Osteocyte (in vitro differentiated cells): ENCODE measurements at places on chromosomes 16 and 17.

DNA sequence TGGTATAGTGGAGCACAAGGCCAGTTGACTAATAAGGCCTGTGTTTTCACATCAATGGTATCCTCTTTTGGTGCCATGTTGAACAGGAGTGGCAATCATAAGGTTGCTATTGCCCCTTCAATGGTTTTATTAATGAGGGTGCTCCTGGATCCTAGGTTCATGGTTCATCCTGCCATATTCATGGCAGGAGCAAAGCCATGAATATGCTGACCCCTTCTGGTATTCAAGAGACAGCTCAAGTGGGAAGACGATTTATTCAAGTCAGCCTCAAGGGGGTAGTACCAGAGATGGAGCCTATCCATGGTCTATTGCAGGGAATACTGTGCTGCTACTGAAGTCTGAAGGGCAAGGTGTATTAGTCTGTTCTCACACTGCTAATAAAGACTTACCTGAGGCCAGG lies 2.6 kb downstream of the ABCA9 start:
- DNase-seq, result no peak

- DNase-seq, result no peak
Observed at GRCh38 chr17:40498281-40499084, 2.9 kb downstream of the TNS4 start.

GRCh38 chr17:33987162-33987561 lies 267.9 kb upstream of the CCL2 start:
- no peak for DNase-seq

DNA sequence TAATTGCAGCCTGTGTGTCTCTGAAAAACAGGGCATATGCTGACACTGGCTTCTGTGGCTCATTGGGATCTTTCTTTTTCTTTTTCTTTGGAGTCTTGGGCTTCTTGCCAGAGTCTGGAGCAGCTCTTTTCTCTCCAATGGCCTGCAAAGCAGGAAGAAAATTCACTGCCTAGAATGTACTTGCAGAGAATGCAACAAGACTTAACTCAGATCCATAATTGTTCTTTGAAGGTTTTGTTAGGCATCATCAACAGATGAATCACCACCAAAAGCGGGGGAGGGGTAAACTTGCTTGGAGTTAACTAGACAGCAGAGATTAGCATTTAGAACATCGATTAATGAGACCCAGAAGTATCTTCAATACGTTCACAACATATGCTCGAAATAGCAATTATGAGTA lies 100.9 kb downstream of the TOX3 start:
- DNase-seq, result no peak

DNA sequence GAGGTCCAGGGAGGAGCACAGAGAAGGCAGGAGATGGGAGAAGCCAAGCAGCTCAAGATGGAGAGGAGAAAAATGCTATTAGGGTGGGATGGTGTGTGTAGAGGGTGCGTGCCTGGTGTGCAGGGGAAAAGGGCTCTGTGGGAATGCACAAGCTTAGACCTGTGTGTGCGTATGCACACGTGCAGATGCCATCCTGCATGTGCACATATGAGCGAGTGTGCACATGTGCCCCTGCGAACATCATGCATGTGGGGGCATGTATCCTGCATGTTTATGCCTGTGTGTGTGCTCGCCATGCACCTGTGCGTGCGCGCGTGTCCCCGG lies 438 bp upstream of the KCNJ12 start:
- DNase-seq, result no peak

DNA sequence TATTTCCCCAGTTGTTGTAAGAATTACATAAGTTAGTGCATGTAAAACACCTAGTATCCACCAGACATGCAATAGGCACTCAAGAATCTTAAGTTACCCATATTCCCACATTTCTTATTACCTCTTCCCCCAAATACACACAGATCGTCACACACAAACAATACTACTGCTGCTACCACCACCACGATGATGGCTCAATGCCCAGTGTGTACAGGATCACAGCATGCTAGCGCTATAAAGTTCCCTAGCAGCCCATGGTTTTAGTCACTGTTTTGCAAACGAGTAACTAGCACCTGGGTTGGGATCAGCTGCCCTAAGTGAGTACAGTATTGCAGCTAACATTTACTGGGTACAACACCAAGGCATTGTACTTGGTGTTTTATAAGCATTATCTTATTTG lies 411.7 kb downstream of the UTP18 start:
- no peak for DNase-seq

DNA sequence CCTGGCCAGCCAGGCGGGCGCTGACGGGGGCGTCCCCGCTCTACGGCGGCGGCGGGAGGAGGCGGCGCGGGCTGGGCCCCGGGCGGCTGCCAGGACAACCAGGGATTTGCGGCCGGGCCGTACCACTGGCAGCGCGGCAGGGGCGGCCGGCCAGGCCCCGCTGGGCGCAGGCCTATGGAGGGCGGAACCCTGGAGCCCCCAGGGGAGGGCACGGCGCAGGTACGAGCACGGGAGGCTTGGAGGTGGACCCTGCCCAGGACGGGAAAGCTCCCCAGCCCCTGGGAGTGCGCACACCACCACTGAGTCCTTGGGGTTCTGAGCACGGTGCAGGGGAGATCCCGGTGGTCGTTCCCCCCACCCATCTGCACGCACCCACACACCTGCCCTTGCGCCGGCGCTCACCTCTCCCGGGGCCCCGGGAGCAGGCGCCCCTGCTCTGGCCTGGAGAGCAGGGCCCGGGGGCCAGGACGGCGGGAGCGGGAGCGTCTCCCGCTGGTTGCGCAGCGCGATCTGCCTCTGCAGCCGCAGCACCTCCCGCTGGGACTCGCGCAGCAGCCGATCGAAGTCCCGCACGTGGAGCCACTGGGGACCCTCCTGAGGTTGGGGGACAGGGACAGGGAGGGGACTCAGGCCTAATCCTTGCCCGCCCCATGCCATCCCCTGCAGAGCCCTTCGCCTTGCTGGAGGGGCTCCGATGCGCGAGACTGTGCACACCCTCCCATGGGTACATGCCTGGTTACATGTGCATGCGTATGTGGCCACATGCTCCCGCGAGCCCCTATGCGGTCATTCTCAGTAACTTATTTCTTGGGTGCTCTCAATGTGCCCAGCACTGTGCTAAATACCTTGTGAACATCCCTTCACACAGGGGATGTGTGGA lies 3.9 kb downstream of the TSPOAP1 start:
- no peak for DNase-seq

GRCh38 chr16:3454093-3454492 lies 10.6 kb downstream of the NAA60 start:
- DNase-seq, result no peak

- no peak for DNase-seq
Observed at GRCh38 chr16:83733301-83733700, 74.5 kb upstream of the HSBP1 start.

GRCh38 chr16:27383556-27384243 lies 18.3 kb upstream of the IL21R start:
- DNase-seq, result no peak

GRCh38 chr17:976312-976711 lies 3.3 kb downstream of the NXN start:
- no peak for DNase-seq

DNA sequence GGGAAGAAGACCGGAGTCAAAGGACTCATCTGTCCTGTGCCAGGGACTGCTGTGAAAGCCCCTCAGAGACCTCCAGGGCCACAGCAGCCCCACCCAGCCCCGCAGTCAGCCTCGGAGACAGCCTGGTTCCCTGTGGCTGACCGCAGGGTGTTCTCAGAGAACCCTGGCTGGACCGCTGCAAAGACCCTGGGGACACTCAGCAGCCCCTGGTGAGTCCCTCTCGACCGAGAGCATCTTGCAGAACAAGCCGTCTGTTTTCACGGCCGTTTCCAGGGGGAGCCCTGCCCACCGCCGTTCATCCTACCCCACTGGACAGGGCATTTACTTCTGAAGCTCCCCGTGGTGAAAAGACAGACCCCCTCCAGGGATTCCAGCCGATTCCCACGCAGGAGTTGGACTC lies 10.3 kb downstream of the UBALD1 start:
- DNase-seq, result no peak

DNA sequence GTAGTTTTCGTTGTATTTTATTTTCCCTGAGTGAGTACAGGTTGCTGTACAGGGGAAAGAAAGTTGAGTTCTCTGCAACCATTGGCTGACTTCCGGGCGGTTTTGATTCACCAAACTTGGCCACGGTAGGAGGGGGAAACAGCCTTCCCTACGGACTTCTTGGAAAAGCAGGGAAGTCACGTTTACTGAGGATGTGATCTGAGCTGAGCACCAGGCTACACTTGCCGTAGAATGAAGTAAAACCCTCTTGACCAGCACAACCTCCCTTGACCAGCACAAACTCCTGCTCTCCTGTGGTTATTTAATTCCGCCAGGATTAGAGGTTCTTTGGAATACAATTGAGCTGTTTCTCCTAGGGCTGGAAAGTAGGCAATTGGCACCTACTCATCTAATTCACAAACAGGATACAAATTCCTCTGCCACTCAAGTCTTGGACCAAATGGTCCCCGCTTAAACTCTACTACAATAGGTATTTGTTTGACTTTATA lies 242.0 kb upstream of the RBFOX1 start:
- DNase-seq, result no peak

DNA sequence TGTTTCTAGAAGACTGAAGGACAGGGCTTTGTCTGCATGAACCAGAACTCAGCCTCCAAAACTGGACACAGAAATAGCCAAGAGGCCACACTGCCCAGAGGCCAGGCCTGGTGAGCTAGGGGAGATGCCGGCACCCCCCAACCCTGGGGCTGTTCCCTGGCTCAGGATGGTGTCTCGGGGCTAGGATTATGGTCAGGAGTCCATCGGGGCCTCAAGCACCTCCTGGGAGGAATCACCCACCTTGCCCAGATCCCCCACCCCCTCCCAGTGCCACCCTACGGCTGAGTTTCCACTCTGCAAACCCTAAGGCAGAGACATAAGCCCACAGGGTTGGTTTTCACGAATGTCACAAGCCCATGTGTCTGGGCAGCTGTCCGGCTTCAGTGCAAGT lies 37.2 kb downstream of the SLC7A5 start:
- DNase-seq, result no peak

- no peak for DNase-seq
Observed at GRCh38 chr16:31404353-31405064, 11.4 kb downstream of the ITGAD start.

DNA sequence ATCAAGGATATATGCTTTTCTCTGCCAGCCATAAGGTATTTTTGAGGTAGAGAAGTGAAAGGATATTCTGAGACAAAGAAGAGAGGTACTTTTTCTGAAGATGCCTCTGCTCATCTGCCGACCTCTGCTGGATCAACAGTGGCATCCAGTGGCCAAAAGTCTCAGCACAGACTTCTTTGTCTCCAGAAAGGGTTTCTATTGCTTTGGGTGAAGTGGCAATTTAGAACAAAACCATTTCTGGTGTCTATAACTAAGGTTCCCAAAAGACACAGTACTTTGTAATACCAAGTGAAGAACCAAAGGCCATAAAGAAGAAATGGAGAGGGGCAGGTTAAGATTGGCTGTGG lies 155.2 kb upstream of the C17orf78 start:
- no peak for DNase-seq

DNA sequence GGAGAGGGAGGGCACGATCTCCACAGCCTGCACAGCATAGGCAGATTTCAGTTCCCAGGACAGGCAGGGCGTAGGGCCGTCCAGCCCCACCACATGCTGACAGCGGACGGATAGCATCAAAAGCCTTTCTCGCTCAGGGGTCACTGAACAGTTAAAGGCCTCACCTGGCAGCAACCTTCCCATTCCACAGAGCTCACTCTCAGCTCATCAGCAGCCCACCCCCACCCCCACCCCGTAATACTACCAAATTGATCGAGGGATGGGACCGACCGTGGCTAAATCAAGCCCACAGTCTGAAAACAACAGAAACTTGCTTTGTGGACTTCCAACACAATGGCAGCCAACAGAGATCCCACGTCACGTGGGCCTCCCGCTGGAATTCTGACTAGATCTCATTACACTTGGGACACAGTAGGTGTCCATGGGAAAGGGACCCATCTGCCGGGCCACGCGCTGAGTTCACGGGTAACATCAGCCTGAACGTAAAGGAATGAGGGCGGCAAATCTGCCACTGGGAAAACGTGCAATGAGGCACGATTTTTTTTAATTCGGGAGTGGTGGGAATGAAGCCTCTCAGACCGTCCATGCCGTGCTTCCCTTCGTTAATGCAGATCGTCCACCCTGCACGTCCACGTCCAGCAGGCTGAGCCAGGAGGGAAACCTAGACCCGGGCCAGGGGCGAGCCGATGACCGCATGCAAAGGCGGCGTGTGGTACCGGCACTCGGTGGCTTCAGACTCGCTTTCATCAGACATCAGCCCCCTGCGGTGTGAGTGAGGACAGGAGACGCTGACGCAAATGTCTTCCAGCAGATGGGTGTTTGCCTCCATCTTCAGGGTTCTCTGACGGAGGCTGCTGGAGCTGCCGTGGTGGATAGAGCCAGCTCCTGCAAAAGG lies 92.1 kb downstream of the TBC1D16 start:
- DNase-seq, result no peak

DNA sequence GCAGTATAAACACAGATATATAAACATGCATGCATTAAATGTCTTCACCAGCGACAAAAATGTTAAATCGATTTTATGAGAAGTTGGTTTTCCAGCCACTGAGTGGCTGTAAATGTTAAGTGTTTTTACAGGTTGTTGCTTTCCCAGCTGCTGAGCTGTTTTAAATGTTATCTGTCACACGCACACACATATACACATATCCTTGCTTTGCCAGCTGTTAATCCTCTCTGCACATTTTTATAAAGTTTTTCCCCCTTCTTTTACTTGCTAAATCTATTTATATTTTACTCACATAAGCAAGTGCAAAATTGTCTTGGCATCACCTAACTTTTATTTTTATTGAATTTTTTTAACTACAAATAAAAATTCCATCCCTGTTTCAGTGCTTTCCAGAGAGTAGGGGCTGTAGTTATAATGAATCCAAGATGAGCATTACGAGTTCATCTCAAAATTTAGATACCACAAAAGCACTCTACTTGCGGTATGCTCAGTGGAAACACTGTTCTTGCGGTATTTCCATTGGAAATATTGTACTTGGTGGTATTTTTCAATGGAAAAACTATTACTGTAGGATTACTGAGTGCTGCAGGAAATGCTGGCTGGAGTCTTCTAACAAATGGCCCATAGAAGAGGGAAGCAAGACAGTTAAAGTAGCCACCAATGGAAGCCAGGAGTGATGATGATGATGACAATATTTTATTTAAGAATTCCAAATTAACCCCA lies 124.9 kb upstream of the KCNJ16 start:
- DNase-seq, result no peak

GRCh38 chr16:89243664-89244063 lies 26.2 kb downstream of the ZNF778 start:
- DNase-seq, result no peak

- peak; percentile 95 for DNase-seq
Observed at GRCh38 chr17:30600060-30600829, 123.0 kb downstream of the GOSR1 start.

GRCh38 chr17:58684003-58684402 lies 7.8 kb downstream of the TEX14 start:
- DNase-seq, result no peak
